Naive thymus-derived CD8-positive, alpha-beta T cell (primary cell): ENCODE measurements at places on chromosomes 7 and 10. TPM values are rescaled to one million over a fixed set of nuclear protein-coding genes. Genes with fewer than 3 reads are reported as not detected.

Gene COL1A2
- not detected for total RNA-seq

Gene SEMA3A
- 0.10 TPM for total RNA-seq

Gene PTPN20
- 3.8 TPM for total RNA-seq

Gene ZP3
- total RNA-seq = 3.2 TPM

Gene CDC14C
- total RNA-seq = not detected

Gene ADCY1
- not detected for total RNA-seq

Gene CLCN1
- not detected for total RNA-seq

Gene MCU
- total RNA-seq = 10.6 TPM

Gene GPR22
- not detected for total RNA-seq

Gene BLVRA
- 9.6 TPM for total RNA-seq

Gene SLC13A1
- total RNA-seq = not detected

Gene BHLHA15
- not detected for total RNA-seq

Gene CRYGN
- total RNA-seq = 0.39 TPM

Gene CXCL12
- not detected for total RNA-seq

Gene PDE6C
- not detected for total RNA-seq

Gene STEAP2
- total RNA-seq = not detected

Gene ANKRD61
- not detected for total RNA-seq

Gene TMEM178B
- not detected for total RNA-seq

Gene KCNMA1
- total RNA-seq = not detected

Gene VENTX
- not detected for total RNA-seq

Gene FAM131B
- total RNA-seq = 1.2 TPM

Gene TNS3
- 1.2 TPM for total RNA-seq

Gene COL26A1
- total RNA-seq = not detected

Gene SDK1
- total RNA-seq = 0.11 TPM

Gene FGF8
- total RNA-seq = not detected

Gene HOXA3
- total RNA-seq = not detected

Gene GIMAP7
- total RNA-seq = 369 TPM

Gene GPR15LG
- not detected for total RNA-seq

Gene SUGCT
- 2.1 TPM for total RNA-seq

Gene GIMAP4
- 381 TPM for total RNA-seq

Gene PTF1A
- total RNA-seq = not detected

Gene EGR2
- total RNA-seq = 1.2 TPM

Gene STN1
- total RNA-seq = 41.8 TPM

Gene HPSE2
- total RNA-seq = not detected

Gene SPACDR
- total RNA-seq = 4.5 TPM

Gene HILPDA
- 3.4 TPM for total RNA-seq

Gene ZNF804B
- total RNA-seq = not detected

Gene UROS
- 37.8 TPM for total RNA-seq
